ENCODE measurements at places on chromosomes 7 and 10.
A peak's percentile ranks its signal among the peaks of the same experiment; 100 is the strongest.

- DNase-seq: no peak
Measured at GRCh38 chr10:63525021-63525420, 3.8 kb downstream of the REEP3 start.

- DNase-seq: no peak
Measured at GRCh38 chr10:32171204-32171603, 115.0 kb upstream of the KIF5B start.

GRCh38 chr10:95268438-95268837 is 22.4 kb downstream of the PDLIM1 start:
- no peak for DNase-seq

- no peak for DNase-seq
Measured at GRCh38 chr7:155864271-155864985, 52.2 kb upstream of the SHH start.

GRCh38 chr10:775245-776075 is 86.0 kb upstream of the DIP2C start:
- no peak for DNase-seq

- no peak for DNase-seq
Measured at GRCh38 chr7:54632696-54633095, 90.5 kb downstream of the VSTM2A start.

DNA sequence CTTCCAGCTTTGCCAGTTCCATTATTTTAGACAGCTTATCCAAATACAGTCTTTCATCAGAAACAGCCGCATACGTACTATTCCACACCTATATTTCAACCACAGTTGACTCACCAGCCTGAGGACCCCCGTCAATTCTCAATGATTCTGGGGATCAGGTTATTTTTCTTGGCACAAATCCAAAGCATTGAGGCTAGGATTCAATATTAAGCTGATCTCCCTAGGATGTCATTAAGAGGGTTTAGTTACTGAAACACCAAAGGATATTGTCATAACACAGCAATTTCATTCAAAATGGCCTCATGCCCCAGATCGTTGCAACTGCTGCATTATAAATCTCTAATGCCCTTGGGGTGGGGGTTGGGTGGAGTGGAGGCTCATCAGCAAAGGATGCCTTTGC is 214.6 kb downstream of the PTEN start:
- no peak for DNase-seq

GRCh38 chr10:116521424-116522290 is 24.1 kb upstream of the PNLIP start:
- peak; percentile 33 for DNase-seq

DNA sequence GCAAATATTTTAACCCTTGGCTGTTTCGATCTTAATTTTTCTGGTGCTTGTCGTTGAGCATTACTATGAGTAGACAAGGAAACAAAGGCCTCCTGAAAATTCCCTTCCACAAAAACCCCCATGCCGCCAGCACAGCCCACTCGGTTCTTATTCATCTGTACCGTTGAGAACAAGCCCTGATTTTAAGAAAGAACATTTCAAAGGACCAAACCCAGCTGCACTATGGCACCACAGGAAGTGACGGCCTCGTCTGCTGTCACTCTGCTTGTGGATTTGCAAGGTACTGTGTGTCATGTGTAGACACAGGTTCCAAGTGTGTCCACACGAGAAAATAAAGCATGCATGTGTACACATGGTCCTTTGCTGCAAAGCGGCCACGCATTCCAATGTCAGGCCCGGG is 285.2 kb downstream of the DNAJB6 start:
- no peak for DNase-seq

GRCh38 chr10:128541926-128542475 is 415.8 kb upstream of the MKI67 start:
- no peak for DNase-seq

GRCh38 chr7:559396-559705 is 39.7 kb upstream of the PDGFA start:
- DNase-seq: no peak

DNA sequence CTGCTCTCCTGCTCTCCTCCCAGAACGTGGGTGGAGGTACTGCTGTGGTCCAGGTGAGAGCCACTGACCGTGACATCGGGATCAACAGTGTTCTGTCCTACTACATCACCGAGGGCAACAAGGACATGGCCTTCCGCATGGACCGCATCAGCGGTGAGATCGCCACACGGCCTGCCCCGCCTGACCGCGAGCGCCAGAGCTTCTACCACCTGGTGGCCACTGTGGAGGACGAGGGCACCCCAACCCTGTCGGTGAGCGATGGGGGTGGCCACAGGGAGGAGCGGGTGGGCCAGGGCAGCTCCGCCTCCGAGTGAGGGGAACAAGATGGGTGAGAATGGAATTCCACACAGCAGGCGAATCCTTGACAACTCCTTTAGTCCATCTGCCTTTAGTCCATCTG is 22.1 kb upstream of the C10orf105 start:
- DNase-seq: no peak

- DNase-seq: no peak
Measured at GRCh38 chr7:26992670-26993069, 103.1 kb downstream of the HOXA1 start.

- no peak for DNase-seq
Measured at GRCh38 chr10:113463777-113464176, 89.1 kb upstream of the HABP2 start.

GRCh38 chr7:47373871-47374451 is 207.9 kb downstream of the TNS3 start:
- no peak for DNase-seq

DNA sequence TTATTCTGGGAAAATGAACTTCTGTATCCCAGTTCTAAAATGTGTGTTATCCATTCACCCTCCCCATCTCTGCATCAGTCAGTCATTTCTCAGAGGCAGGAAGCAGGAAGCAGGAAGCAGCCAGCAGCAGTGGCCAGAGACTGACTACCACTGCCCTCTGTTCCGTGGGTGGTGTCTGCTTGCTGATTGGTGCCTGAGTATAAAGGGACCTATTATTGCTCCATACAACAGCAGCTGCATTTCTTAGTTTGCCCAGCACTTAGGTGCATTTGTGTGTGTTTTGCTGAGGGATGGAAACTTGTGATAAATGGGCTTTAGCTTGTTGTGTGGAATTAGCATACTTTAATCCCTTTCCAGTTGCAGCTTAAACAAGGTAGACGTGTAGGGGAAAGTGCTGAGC is 582.2 kb downstream of the SORCS1 start:
- DNase-seq: no peak

DNA sequence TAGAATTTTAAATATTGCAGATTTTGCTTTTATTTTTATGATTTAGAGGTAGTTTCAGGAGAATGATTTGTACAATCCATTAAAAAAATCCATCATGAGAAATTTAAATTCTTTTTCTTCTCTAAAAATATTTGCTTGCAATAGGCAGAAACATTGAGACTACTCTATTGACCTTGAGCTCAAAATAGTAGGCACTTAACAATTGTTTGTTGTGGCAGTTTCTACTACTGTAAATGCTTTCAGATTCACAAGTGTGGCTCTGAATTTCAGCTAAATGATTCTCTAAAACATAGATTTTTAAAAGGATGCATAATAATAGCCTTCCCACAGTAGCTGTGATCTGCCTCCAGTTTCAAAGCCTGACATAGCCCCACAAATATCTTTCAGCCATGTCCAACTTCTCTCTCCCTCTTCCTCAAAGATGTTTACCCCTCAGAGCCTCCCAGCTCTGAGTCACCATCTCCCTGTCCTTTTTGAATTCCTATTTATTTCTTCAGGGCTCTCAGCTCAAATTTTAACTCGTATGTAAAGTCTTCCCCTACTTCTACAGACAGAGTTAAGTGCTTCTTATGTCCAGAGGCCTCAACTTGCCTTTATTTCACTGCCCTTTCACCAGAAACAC is 160.5 kb downstream of the AOAH start:
- DNase-seq: no peak

- no peak for DNase-seq
Measured at GRCh38 chr10:130326954-130327353, 190.8 kb downstream of the GLRX3 start.

DNA sequence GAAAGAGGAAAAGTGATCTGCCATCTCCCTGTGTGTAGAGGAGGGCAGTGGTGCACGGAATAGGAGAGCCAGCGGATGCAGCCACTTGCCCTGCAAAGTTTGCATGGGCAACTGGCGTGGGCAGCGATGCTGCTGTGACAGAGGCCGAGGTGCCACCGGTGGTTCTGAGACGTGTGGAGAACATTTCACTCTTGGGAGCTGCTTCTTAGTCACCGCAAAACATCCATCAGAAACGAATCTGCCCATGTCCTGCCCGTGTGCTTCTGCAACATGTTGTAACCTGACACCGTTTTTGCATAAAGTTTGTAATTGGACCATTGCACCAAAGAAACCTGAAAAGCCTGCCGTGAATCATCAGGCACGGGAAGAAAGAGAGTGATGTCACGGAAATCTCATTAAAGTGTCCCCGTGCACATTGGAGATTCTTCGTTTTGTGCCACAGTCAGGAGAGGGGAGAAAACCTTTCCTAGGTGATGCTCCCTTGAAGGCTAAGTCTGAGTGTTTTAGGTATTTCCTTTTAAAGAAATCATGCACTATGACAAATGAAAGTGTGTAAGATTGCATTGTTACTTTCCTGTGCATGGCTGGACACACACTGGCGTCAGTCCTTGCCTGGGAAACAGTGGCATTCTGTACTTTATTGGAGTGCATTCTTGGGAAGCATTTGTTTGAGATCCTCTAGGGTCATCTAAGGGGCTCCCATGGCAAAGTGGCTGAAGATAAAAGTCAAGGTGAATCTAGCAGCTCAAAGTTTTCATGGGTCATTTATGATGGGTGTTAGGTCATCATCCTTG is 302.6 kb downstream of the KLF6 start:
- peak; percentile 92 for DNase-seq

DNA sequence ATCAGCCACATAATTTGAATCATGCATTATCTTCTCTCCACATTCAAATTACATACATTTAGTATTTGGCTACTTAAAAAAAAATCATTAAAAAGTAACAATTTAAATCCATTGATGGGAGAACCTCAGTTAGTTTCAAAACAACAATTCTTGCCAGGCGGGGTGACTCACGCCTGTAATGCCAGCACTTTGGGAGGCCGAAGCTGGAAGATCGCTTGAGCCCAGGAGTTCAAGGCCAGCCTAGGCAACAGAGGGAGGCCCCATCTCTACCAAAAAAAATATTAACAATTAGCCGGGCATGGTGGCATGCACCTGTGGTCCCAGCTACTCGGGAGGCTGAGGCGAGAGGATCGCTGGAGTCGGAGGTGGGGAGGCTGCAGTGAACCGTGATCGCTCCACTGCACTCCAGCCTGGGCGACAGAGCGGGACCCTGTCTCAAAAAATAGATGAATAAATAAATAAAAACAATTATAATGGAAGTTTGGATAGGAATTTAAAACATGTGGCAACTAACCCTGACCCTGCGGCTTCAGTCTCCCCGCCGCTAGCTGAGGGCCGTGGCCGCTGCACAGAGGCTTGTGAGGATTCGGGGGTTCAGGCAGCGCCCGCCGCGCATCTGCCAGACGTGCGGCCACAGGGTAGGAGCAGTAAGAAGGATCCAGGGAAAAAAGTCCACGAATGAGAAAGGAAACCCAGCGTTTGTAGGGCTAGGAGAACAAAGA is 1.1 kb upstream of the CSGALNACT2 start:
- no peak for DNase-seq
